ENCODE measurements at places on chromosomes 7 and 10.

GRCh38 chr10:99993701-99994689 is 15.8 kb downstream of the DNMBP start:
- no peak for DNase-seq

DNA sequence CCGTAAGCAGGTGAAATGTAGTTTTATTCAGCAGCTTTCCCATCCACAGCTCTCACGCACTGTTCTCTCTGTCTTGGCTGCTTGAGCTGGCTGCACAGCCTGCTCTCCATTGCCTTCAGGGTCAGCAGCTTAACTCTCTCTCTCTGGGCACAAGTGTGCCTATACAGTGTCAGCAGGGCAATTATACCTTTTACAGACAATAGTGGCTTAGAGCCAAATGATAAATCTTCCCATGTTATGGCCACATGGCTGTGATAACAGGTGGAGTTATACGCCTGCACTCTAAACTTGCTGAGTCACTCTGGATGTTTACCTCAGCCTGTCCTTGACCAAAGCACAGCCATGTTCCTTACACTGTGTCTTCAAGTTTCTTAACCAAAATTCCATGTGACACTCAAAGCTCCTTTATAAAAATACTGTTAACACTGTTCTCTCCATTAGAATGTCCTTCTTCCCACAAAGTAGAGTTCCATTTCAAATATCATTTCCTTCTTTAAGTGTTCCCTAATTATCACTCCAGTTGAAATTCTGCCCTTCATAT is 6.1 kb downstream of the RNF133 start:
- DNase-seq: no peak

GRCh38 chr7:97418312-97418711 is 300.8 kb downstream of the SDHAF3 start:
- DNase-seq: no peak

GRCh38 chr10:23717913-23718312 is 279.0 kb downstream of the OTUD1 start:
- no peak for DNase-seq

GRCh38 chr10:110843796-110844616 is 27.7 kb upstream of the PDCD4 start:
- DNase-seq: no peak

DNA sequence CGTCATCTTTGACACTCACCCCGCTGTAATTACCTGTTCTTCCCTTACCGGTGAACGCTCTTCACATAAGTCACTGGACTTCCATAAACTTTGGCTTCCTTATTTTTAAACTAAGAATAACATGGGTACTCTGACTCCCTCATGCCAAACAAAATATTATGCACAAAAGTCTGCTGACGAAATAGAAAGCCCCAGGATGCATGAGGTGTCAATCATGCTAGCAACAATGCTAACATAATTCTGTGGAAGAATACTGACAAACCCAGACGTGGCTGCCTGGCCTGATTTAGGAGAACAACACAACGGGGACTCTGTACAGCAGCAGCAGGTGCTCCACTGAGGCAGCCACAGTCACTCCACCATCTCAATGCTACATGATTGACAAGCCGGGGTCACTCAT is 137.5 kb downstream of the CCDC71L start:
- no peak for DNase-seq

- no peak for DNase-seq
Measured at GRCh38 chr10:98391065-98391464, 23.9 kb downstream of the PYROXD2 start.

- DNase-seq: no peak
Measured at GRCh38 chr7:151316896-151317295, 24.7 kb upstream of the NUB1 start.

DNA sequence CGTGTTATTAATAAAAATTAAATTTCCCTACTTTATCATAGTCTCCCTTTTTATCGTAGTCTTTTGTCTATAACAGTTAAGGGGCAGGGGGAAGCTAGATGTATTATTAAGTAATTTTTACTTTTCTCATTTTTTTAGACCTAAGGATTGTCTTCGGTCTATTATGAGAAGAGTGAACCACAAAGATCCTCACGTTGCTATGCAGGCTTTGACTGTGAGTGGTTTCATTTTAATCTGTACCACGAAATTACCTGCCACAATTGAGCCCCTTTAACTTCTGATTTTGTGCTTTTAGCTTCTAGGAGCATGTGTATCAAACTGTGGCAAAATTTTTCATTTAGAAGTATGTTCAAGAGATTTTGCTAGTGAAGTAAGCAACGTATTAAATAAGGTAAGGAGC is 40.6 kb downstream of the STAM start:
- DNase-seq: no peak

- DNase-seq: no peak
Measured at GRCh38 chr7:40200791-40201190, 66.0 kb downstream of the SUGCT start.

DNA sequence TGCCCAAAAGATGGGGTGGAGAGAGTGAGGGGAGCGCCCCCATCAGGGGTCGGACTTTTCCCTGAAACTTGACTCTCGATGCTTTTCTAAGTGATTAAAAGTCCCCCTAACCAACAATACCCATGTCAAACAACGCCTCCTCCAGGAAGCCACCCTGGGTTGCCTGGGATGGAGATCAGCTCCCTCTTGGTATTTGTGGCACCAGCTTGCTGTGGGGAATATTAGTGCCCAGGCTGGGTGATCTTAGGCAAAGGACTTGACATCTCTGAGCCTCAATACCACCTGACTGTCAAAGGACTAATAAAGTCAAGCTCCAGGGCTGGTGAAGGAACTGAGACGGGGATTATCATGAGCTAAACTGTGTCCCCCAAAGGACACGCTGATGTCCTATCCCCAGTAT is 18.2 kb upstream of the ELFN1 start:
- no peak for DNase-seq

DNA sequence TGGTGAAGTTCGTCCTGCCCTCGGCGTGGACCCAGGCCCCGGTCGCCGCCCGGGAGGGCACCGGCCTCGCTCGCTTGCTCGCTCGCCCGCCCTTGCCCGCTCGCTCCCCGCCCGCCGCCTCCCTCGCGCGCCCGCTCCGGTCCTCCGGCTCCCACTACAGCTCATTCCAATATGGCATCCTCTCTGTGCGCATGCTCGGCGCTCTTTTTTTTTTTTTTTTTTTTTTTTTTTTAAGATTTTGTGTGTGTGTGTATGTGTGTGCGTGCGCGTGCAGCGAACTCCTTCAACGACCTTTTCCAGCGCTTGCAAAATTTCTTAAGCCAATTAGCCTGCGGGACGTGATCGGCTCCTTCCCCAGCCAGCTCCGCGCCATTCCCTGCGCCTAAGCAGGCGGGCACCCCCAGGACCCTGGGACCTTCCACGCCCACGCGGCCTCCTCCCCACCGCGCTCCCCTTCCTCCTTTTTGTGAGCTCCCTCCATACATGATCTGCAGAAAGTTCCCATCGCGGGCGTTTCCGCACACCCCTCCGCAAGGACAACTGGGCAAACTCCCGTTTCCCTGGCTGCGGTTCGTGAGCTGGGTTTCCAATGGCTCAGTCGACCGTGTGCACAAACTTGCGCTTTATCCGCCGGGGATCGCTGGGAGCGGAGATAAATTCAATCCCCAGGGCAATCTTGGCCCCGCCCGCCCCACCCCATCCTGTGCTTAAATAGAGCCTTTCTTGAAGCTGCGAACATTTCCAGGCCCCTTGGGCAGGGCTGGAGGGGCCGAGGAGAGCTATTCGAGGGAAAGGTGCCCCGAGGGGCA is at the start of gene SFMBT2:
Gene SFMBT2 (minus strand): TSS at position 173 of the 809 bp plus-strand sequence. CDS start 29,136 bp downstream, outside the sequence.
- peak; percentile 50 for DNase-seq

DNA sequence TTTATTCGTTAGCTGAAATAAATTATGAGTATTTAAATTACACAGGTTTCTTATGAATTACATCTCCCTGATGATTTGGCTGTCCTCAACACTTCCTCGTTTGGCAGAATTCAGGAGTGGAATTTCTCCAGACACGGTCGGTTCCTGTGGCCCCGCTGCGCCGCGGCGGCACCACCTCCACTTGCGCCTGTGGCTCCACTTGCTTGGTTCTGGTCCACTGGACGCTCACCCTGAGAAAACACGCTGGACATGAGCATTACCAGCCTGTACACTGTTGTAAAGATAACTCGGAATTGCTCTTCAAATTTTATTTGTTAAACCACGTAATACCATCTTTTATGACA is 85.3 kb downstream of the ZNF33B start:
- DNase-seq: no peak

GRCh38 chr7:32117837-32118236 is 47.6 kb upstream of the PDE1C start:
- no peak for DNase-seq

- no peak for DNase-seq
Measured at GRCh38 chr10:113569576-113569975, 16.7 kb downstream of the HABP2 start.

GRCh38 chr10:34723750-34724149 is 91.3 kb downstream of the PARD3 start:
- DNase-seq: peak; percentile 29

GRCh38 chr10:119852822-119853221 is 19.8 kb downstream of the MCMBP start:
- DNase-seq: no peak

- no peak for DNase-seq
Measured at GRCh38 chr7:116632384-116632783, 39.6 kb upstream of the MET start.

DNA sequence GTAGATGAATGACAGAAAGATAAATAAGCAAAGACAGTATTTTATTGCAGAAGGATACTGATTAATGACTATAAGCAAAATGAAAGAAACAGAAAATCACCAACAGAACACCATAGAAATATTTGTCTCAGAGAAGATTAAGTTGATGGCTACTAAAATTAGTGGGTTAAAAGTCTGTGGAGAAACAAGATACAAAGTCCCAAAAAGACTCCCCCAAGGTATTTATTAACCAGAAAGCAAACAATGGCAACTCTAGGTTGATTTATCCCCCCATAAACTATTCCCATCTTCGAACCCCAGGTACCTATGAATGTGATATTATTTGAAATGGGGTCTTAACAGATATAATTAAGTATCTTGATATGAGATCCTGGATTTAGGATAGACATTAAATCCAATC is 1104.5 kb upstream of the PHF14 start:
- DNase-seq: no peak

DNA sequence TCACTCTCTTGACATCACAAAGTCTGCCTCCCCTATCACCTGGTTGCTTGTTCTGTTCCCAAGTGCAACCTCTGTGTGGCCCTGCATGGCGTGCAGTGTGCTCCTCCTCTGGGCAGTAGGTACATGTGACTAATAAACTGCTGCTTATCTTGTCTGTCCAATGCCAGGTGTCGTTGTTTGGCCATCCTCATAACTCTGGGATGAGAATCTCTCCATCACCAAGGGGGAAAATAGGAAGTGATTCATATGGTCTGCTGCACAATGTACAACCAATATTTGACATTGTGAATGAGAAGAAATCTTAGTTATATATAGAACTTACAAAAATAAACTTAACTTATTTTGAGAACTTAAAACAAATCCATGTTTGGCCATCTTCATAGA is 135.2 kb downstream of the INHBA start:
- no peak for DNase-seq

GRCh38 chr7:106911959-106912358 is 46.9 kb downstream of the PIK3CG start:
- DNase-seq: no peak

- DNase-seq: no peak
Measured at GRCh38 chr7:66301249-66301648, 96.1 kb downstream of the TPST1 start.

GRCh38 chr7:16078076-16078952 is 343.0 kb downstream of the CRPPA start:
- peak; percentile 66 for DNase-seq

DNA sequence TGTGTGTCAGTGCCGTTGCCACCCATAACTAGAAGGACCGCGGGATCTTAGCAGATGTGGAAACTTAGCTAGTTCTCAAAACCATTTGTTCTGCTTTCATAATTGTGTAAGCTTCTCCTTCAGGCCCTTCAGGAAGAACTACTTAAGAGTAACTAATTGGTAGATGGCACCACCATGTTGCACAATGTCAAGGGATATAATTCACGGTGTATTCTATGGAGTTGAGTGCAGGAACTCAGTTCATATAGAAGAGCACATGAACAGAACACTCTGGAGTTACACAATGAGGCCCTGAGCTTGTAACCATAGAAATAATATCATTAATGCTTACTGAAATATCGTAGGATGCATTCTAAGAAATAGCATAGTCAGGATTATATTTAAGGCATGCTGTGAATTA is 126.5 kb upstream of the GAD2 start:
- no peak for DNase-seq

DNA sequence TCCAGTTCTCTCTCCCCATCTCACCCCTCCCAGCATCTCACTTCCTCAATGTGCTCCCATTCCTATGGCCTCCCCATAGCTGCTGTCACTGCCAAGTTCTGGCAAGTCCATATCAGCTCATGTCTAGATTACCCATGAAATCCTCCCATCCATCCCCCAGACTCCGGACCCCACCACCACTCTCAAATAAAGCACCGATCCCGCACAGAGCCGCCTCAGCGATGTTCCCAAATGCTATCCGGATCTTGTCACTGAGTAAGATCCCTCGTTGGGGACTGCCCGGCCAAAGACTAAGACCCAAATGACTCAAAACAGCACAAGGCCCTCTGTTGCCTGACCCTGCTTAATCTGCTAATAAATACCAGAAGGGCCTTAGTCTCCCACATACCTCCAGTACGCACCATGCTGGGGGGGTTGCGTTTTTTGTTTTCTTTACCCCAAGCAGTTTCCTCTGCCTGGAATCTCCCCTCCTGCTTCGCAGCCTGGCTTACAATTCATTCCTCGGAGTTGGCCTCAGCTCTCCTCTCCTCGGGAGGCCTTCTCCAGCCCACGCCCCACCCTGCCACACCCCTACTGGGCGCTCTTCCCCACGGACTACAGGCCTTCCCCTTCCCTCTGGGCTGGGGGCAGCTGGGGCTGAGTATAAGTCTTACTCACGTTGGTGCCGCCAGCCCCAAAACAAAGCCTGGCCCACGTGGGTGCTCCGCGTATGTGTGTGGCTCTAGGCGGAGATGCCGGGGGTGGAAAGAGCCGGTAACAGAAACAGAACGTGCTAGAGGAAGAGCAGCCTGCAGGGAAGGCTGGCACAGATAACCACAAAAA is 1.8 kb upstream of the DUSP5 start:
- DNase-seq: no peak

DNA sequence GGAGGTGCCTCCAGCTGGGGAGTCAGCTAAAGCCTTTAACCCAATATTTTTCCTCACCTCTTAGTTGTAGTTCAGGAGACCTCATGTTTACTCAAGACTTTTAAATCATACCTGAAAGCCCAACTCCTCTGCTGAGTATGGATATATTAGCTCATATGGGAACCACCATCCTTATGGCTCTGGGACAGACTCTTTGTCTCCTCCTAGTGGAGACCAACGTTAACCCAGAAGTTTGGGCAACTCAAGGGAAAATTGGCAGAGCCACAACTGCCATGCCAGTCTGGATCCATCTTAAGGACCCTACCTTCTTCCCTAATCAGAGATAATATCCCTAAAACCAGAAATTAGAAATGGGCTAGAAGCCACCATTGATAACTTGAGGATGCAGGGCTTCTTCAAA is 80.8 kb downstream of the TMEM106B start:
- no peak for DNase-seq

GRCh38 chr10:19549503-19549902 is 266.7 kb upstream of the PLXDC2 start:
- DNase-seq: no peak

- peak; percentile 51 for DNase-seq
Measured at GRCh38 chr7:101816595-101817470, 593 bp upstream of the CUX1 start.

- DNase-seq: no peak
Measured at GRCh38 chr7:74115326-74115725, 31.7 kb downstream of the LIMK1 start.
